ENCODE measurements at places on chromosomes 11 and 22.

GRCh38 chr11:13965337-13965736 is 2.8 kb downstream of the SPON1 start:
- no peak for DNase-seq

DNA sequence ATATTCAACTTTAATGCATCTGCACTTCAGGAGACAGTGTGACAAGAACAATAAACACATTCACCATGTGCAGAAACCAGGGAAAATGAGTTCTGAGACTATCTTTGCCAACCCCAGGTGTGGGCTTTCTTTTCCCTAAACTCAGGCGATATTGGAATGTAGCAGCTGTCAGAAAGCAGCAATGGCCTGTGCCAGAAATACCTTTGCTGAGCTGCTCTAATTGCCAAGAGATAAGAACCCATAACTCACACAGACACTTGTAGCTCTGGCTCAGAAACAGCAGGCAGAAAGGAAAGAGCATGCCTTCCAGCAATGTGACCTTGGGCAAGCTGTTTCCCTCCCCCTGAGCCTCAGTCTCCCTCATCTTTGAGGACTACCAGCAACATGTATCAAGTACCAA is 77.6 kb downstream of the PLEKHA7 start:
- DNase-seq, result no peak

GRCh38 chr22:25137577-25138525 is 61.8 kb upstream of the CRYBB3 start:
- DNase-seq, result no peak

- DNase-seq, result no peak
Observed at GRCh38 chr11:86615487-86615886, 56.9 kb downstream of the ME3 start.

DNA sequence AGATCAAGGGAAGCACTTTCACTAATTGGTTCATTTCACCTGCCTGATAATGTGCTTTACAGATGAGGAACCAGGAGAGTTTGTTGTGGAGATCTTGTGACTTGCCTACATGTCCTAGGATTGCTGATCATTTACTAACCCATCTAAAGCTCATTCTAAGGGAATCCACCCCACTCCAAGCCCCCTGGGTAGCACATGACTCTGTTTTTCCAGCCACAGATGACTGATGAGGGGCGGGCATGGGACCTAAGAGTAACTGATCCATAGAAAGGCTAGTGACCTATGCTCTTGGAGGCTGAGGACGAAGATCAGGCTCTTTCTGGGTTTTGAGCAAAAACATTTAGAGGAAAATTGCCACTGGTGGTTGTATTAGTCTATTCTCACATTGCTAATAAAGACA is 378.1 kb downstream of the CADM1 start:
- no peak for DNase-seq

DNA sequence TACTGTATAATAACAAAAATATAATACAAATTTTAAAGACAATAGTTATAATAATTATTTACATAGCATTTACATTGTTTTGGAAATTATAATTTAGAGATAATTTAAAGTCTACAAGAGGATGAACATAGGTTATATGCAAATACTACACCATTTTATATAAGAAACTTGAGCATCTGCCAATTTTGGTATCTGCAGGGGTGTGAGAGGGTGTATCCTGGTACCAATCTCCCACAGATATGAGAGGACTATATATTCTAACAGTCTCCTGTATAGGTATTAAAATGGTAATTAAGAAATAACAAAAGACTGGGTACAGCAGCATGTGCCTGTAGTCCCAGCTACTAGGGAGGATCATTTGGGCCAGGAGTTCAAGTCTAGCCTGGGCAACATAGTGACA is 134.4 kb downstream of the APOL5 start:
- no peak for DNase-seq

DNA sequence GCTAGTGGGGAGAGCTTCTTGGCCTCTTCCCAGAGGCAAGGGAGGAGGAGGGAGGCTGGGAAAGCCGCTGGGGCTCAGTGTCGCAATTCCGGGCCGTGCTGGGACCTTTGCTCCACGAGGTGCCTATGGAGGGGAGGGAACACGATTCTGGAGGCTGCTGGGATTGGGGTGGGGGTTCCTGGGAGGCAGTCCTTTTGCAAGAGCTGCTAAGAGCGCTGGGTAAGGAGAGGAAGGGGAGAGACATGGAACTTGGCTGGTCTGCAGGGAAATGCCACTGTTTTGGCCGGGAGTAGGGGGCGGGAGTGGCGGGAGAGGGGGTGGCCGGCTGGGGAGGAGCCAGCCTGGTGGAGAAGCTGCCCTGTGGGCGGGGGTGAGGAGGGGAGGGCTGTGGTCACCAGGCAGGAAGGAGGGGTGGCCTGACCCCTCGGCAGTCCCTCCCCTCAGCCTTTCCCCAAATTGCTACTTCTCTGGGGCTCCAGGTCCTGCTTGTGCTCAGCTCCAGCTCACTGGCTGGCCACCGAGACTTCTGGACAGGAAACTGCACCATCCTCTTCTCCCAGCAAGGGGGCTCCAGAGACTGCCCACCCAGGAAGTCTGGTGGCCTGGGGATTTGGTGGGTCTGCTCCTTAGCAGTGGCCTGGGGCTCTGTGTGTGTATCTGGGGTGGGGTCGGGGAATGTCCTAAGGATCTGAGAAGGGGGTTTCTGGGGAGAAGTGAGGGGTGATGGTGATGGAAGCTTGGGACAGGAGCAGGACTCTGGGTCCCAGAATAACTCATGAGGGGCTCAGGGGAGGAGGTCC is at the start of gene NR1H3:
NR1H3 (plus strand) TSS at position 480 of the 800 bp plus-strand sequence. CDS start 1,221 bp downstream, outside the sequence.
- DNase-seq, result no peak

GRCh38 chr11:36141196-36141953 is 147.8 kb downstream of the COMMD9 start:
- no peak for DNase-seq

DNA sequence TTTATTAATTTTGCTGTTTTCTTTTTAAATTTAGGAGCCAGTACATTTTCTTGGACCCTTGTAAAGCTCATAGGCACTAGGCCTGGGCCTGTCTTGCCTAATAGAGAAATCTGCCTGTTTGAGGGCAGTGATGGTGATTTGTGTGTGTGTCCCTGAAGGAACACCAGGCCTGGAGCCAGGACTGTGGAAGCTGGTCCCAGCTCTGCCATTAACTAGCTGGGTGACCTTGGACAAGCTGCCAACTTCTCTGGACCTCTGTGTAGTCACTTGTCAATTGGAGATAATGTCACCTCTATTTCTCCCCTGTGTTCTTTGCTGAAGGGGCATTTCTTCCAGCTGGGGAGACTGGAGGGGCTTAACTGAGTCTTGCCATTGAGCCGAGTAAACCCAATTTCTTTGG is 16.0 kb upstream of the FTH1 start:
- no peak for DNase-seq

GRCh38 chr11:74754507-74755252 is 6.0 kb downstream of the RNF169 start:
- no peak for DNase-seq

- DNase-seq, result no peak
Observed at GRCh38 chr22:37210041-37210803, 2.1 kb downstream of the SSTR3 start.

DNA sequence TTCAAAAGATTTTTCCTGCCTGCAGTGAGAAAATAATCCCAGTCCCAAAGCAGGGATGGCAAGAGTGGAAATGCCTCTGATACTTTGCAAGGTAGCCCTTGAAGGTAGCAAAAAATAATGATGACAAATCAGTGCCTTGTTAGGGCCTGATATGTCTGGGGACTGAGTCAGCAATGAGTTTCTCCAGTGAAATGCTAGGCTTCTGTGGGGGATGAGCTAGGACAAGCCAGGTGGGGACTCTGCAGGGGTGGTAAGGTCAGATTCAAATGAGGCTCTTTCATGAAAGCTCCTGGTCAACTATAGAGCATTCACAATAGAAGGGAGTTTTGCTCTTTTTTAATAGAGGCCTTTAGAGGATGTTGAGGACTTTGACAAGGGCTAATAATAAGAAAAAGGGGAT is 77.7 kb downstream of the ME3 start:
- no peak for DNase-seq

DNA sequence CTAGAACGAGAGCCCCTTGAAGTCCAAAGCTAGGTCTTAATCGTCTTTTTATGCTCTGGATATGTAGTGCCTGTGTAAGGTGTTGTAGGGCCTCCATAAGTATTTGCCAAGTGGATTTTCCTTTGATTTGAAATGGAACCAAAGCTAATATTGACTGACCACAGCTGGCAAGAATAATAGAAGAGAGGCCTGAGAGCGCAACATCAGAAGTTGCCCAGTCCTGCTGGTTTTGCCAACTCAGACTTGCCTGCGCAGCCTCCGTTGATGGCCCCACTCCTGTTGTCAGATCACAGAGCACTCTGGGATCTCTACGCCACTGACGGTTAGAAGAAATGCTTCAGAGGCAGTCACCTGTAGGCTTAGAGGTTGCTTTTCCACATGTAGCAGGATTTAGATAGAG is 251.2 kb downstream of the TENM4 start:
- DNase-seq, result no peak

- no peak for DNase-seq
Observed at GRCh38 chr11:70768346-70769095, 370.2 kb downstream of the CTTN start.

GRCh38 chr11:95156916-95157541 is 67.4 kb downstream of the ENDOD1 start:
- DNase-seq, result no peak

DNA sequence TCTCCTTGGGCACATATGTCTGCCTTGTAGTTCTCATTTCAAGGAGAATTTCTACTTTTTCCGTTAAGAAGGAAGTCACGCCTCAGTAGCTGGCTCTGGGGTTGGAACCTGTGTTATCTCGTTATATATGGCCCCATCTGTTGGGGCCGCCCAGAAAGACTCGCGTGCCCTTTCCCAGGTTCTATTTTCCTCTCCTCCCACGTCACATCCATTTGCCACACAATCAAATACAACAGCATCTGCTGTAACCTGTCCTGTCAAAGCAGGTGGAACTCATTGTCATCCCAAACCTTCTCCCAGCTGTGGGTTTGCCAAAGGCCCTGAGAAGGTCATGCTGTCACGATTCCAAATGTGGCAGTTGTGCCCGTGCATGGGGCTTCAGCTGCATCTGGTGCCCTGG is 213.1 kb upstream of the ZBED5 start:
- DNase-seq, result no peak

DNA sequence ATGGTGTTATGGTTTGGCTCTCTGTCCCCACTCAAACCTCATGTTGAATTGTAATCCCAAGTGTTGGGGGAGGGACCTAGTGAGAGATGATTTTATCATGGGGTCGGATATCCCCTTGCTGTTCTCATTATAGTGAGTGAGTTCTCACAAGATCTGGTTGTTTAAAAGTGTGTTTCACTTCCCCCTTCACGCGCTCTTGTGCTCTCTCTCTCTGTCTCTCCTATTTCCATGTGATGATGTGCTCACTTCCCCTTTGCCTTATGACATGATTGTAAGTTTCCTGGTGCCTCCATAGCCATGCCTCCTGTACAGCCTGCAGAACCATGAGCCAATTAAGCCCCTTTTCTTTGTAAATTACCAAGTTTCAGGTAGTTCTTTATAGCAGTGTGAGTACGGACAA is 765.1 kb downstream of the KCNA4 start:
- DNase-seq, result no peak

GRCh38 chr11:102325088-102325487 is 7.8 kb downstream of the BIRC3 start:
- no peak for DNase-seq

DNA sequence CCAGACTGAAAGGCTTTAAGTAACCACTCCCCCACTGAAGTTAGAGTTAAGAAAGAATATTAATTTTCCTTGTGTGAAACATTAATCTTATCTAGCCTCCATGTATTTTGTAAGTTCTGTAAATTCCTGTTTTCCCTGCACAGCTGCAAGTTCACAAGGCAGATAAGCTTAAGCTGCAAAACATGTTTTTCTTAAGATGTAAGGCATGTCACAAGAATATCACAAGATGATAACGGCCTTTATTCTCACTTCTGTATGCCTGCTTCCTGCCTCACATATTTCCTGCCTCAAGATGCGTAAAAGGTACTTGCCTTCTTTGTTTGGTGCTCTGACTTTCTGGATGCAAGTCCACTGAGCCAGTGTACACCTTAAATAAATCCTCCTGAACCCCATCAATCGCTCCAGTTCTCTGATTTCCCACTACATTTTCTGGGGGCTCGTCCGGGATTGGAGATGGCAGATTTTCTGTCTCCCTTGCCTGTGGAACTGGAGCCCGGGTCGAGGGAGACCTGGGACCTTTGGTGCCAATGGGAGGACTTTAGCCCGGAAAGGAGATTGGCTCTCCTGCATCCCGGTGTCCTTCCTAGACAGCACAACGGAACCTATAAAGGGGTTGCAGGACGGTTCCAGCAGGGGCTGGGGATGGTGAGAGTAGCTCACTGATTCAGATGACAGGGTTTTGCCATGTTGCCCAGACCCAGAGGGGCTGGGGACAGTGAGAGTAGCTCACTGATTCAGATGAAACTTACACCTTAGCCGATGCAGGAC is 30.2 kb downstream of the PPARA start:
- no peak for DNase-seq

- no peak for DNase-seq
Observed at GRCh38 chr11:77418971-77419597, 54.8 kb downstream of the PAK1 start.

- DNase-seq, result no peak
Observed at GRCh38 chr11:47284151-47284550, 14.2 kb downstream of the MADD start.

GRCh38 chr11:91997226-91997625 is 227.4 kb upstream of the FAT3 start:
- no peak for DNase-seq

- DNase-seq, result no peak
Observed at GRCh38 chr22:47061226-47061625, 298.8 kb downstream of the TBC1D22A start.

DNA sequence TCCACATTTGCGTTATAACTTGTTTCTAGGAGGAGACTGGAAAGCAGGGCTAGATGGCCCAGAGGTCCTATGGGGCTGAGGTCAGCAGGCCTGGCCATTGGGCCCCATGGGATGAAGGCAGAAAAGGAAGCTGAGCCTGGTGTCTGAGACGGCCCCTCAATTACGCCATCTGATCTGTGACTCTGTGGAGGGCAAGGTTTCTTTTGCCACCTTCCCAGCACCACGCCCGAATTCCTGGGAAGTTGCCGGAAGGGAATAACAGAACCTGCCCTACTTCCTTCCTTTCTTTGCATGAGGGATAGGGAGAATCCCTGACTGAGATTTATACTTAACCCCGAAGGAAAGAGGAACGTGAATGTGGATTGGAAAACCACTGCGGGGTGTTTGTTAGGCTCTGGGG is 118.1 kb downstream of the MPPED1 start:
- no peak for DNase-seq

DNA sequence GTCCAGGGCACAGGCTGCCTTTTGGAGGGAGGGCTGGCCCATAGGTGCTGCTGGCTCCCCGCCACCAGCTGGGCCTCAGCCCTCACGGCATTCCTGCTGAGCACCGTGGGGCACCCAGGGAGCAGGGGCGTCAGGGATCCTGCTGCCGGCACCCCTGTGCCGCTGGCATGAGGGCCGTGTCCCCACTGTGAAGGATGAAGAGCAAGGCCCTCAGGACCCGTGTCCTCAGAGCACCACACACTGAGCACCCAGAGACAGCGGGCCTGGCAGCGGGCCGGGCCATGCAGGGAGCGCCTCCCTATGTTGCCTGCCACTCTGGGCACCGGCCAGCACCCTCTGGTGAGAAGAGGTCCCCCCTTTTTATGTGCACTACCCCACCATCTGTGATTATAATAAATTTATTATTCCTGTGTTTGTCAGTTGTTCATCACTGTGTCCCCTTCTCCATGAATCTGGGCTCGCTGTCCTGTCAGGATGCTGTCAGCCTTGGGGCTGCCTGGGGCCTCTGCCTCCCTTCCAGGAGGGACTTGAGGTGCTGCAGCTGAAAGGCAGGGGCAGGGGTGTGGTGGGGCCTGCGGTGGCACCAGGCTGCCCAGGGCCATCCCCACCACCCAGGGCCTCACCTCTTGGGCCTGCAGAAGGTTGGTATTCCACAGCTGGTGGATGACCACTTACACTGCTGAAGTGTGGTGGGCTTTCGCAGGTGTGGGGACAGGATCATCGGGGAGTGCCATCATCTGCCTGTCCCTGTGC is 80.0 kb downstream of the MED15 start:
- no peak for DNase-seq

All from stimulated activated CD8-positive, alpha-beta memory T cell treated with anti-CD3 and anti-CD28 coated beads, Interleukin-7, amount 100 ng/mL, for 48 hours (primary cell).